ENCODE measurements at places on chromosomes 3 and 15. TPM values are rescaled to one million over a fixed set of nuclear protein-coding genes. Genes with fewer than 3 reads are reported as not detected.

The FAM81A gene
- 10.4 TPM for polyA plus RNA-seq

The ECE2 gene
- not detected for polyA plus RNA-seq

The AQP9 gene
- 0.30 TPM for polyA plus RNA-seq

The VPS8 gene
- polyA plus RNA-seq: 10.8 TPM

The CPA3 gene
- not detected for polyA plus RNA-seq

The GLDN gene
- polyA plus RNA-seq: 0.71 TPM

The SERPINI2 gene
- not detected for polyA plus RNA-seq

The ACAD9 gene
- polyA plus RNA-seq: 36.2 TPM

The C3orf20 gene
- not detected for polyA plus RNA-seq

The TRPM1 gene
- 1.3 TPM for polyA plus RNA-seq

The DPPA2 gene
- polyA plus RNA-seq: not detected

- DNase-seq: no peak
These were observed 188.3 kb downstream of the APBA2 start for GRCh38 chr15:29074045-29074444.

- DNase-seq: no peak
These were observed 69.4 kb downstream of the TGFBR2 start for GRCh38 chr3:30675774-30676173.

GRCh38 chr15:78148392-78149067 is 632 bp upstream of the IDH3A start:
- DNase-seq: no peak

- no peak for DNase-seq
These were observed 53.5 kb downstream of the AMOTL2 start for GRCh38 chr3:134320749-134321148.

- no peak for DNase-seq
These were observed 3.0 kb upstream of the PIAS1 start for GRCh38 chr15:68051109-68051508.

DNA sequence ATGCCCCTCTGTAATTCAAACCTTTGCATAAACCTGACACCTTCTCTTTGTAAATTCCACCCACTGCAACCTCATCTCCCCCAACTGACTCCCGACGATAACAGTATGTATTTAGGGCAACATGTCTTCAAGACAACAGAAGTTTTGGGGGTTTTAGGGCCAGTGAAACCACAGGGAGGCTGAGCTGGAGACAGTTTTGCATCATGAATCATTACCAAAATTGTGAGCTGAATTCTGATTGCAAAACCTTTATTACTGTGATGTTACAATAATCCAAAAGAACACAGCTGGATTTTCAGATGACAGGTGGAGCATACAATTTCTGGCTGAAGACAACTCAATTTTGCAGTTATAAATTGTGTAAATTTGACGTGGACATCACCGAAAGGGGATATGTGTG is 281.3 kb upstream of the TTC14 start:
- no peak for DNase-seq

- DNase-seq: no peak
These were observed 1.8 kb upstream of the GSK3B start for GRCh38 chr3:120095979-120096426.

DNA sequence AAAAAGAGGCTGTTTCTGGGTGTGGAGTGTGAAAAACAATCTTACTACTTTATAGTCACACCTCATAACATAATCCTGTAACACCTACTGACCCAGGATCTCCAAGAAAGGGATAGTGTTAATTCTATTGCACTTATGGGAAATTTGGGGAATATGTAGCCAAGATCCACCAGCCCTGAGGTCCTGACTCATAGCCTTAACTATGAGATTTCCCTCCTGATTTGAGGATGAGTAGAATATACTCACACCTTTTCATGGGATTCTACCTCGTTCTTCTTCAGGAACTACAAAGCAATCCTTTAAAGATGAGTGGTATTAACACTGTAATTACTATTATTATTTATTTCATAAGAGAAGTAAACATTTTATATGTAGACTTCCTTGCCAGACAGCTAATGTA is 315.2 kb downstream of the MECOM start:
- DNase-seq: no peak

GRCh38 chr3:4504340-4505261 is 11.5 kb downstream of the ITPR1 start:
- DNase-seq: peak; percentile 63

DNA sequence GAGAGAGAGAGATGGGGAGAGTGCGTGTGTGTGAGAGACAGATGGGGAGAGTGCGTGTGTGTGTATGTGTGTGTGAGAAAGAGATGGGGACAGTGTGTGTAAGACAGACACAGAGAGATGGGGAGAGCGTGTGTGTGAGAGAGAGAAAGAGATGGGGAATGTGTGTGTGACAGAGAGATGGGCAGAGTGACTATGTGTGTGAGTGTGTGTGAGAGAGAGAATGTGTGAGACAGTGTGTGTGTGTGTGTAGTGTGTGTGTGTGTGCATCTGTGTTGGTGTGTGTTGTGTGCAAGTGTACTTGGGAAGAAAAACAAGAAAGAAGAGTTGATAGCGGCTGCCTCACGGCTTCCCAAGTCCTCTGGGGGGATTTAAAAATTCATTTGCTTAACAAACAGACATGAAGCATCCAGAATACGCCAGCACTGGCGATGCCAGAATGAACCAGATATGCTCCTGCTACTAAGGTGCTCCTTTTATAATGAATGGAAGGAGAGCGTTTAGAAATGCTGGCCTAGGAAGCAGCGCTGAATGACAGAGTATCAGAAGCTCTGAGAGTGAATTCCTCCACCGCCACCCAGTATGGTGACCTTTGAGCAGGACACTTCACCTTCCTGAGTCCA is 186.1 kb upstream of the TSC22D2 start:
- DNase-seq: no peak

DNA sequence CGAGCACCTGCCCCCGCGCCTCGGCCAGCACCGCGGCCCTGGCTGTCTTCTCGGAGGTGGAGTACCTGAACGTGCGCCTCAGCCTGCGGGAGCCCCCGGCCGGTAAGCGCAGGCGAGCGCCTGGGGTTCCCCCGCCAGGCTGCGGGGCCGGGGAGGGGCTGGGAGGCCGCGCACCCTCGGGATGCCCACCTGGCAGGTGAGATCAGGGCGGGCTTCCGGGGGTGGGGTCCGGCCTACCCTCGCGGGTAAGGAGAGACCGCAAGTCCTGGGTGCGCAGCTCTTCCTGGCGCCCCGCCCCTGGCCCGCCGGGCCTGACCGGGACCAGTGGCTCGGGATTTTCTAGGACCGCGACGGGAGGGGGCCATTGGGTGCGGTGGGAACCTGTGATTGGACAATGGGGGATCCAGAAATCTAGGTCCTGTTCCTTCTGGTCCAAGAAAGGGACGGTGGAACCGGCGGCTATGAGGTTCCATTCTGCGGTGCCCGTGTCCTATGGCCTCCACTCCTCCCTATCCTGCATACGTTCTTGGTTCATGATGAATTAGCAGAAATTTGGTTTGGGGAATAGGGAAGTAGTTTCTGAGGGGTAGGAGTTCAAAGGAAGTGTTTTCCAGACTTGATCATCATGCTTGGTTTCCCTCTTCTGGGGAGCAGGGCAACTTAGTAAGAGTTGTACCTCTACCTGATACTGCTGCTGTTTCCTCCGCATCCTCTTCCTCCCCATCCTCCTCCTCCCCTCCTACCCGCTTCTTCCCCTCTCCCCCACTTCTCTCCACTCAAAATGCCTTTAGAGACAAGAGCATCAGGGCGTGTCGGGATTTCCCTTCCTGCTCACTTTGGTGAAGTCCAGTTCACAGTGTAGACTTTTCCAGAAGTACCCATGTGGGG is 808 bp downstream of the ARRDC4 start:
- DNase-seq: peak; percentile 48

DNA sequence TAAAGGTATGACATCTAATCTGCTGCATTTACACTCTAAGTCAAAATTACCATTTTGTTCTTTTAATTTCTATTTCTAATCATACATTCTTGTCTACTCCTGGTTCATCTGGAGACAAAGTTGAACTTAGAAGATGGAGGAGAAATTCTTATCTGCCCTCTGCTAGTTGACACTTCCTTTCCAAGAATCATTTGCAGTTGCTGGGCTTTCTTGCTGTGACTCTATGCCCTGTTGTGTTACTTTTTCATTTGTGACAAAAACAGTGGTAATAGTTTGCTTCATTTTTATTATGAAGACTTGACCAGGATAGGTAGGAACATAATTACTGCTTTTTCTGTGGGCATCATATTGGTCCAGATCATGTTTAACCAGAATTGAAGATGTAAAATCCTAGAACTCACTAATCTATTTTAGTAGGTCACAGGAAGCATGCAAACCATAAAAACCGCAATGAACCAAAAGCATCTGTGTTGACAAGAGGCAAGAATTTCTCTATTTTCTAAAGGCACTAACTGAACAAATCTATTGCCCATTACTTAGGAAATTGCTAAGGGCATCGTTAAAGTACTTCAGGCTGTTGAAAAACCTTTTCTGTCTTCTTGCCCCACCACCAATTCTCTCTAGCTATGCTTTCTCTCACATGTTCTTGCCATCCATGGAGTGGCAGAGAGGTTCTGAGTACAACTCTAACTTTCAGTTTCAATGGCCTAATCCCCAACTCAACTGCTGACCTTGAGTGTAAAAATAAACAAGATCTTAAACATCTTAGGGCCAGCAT is 4.2 kb upstream of the CCR2 start:
- DNase-seq: no peak

- peak; percentile 94 for DNase-seq
These were observed at the start of gene KAT2B for GRCh38 chr3:20039765-20040547. KAT2B (plus strand) TSS chr3:20040446; CDS start chr3:20040478, 32 bp downstream.

DNA sequence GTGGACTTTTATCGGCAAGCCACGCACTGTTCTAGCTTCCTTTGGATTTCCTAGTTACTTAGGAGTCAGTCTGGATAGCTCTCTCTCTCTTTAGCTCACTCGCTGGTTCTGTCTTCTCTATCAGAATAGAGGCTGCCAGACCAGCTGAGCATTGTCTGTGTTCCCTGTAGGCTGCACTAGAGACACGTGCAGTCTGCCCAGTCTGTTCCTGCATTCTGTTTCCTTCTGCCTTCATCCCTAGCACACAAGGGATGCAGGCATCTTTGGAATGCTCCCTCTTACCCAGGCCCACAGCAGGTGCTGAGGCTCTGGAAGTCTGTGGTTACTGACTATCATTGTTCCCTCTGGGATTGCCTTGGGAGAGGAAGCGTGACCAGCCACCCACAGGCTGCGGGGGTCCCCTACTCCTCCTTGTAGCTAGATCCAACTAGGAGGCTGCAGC is 322.8 kb downstream of the ZNF621 start:
- peak; percentile 21 for DNase-seq

GRCh38 chr3:36893137-36893557 is 51.7 kb downstream of the TRANK1 start:
- no peak for DNase-seq

DNA sequence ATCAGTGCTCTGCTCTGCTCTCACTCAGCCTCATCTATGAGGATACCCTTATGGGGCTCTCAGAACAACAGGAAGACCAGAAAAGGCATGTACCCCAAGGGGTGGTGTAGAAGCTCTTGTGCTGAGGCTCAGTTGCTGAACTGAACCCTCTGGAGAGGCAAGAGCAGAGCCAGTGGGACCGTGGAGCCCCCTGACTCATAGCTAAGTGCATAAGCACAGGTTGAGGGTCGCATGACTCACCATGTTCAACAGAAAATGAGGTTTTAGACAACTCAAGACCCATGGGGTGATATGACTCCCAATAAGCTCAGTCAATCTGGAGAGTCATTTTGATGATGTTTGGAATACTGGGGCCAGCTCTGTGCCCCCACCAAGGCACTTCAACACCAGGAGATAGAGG is 37.3 kb downstream of the CRYGS start:
- no peak for DNase-seq

GRCh38 chr3:41673650-41674049 is 288.3 kb downstream of the ULK4 start:
- no peak for DNase-seq

- DNase-seq: no peak
These were observed 908 bp upstream of the RAB43 start for GRCh38 chr3:129122412-129123011.

Measured in kidney (tissue), 22 donors.